ENCODE measurements at places on chromosomes 2 and 18.

DNA sequence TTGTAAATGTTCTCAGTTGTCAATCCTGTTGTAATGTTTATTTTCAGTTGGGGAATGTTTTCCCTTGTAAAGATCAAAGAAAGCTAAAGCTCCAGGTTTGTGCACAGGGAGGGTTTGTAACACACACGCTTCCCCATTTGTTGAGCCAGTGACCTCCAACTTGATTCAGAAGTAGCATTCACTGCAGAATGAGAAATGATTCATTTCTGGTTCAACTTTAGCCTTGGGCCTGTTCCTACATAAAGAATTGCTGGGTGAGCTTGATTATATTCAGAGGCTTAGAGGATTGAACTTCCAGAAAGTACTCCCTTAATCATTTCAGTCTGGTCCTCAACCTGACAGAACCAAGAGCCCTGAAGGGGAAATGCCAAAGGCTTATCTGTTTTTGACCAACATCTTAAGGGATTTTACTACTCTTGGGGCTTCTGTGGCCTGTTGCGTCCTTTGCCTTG, 70.6 kb upstream of the CAVIN2 start:
- no peak for DNase-seq

DNA sequence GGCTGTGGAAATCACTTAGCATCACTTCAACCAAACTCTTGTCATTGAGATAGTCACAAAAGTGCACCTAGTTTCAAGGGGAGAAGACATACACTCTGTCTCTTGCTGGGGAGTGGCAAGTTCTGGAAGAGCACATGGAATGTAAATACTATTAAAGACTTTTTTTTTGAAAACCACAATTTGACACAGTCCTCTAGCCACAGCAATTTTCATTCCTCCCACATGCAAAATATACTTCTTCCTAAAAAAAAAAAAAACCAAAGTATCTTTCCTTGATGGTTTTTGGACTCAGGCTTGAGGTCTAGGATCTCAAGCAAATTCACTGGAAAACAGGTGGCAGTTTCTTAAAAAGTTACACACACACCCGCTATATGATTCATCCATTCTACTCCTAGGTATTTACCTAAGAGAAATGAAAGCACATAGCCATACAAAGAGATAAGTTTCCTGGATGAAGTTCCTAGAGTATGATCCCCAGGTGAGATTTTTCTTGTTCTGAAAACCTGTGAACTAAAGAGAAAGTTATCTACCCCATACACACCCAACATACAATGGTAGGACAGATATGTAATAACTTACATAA, 295.8 kb downstream of the SP3 start:
- no peak for DNase-seq

DNA sequence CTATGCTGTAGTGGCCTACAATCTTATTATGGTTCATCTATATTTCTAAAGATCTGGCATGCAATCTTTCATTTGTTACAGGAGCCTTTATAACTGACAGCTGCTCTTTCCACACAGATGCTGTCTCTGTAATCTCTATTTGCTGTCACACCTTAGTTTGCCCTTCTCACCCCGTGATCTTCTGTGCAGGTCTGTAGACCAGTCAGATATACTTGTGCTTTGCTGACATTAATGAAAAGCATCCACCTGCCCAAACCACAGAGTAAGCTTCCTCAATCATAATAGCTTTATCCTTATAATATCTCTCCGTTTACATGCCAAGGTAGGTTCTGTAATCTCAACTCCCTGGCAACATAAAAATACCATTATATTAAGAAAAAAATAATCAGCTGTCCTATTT, 122.4 kb downstream of the GRB14 start:
- no peak for DNase-seq

DNA sequence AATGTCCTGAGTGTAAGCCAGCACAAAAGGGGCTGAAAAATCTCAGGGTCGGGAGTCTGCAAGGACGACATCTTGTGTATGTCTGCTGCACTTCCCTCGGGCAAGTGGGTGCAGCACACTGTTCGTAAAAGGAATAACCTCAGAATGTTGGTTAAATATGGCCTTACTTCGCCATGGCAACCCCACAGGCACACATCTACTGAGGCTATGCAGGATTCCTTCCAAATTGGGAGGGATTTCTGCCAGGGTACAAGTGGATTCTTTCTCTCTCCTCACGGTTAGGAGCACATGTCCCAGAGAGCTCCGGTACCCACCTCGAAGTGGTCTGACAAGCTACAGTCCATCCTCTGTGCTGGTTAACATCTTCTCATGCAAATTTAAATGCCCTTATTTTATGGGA, 277.7 kb upstream of the PXDN start:
- no peak for DNase-seq

DNA sequence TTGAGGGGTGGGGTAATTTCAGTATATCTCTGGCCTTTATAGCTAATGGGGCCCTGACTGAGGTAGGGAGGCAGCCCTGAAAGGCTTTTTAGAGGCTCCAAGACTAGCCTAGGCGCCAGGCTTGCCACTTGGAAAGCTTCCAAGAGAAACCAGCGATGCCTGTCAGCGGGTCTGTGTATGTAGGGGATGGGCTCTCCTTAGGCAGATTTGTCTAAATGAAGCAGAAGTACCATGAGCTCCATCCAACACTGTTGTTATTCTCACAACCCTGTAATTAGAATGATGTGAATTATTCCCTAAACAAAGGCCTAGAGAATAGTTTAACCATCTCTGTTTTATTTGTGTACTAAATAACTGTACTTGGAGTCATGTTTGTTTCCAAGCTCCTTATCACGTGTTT, 138.1 kb downstream of the B3GNT2 start:
- DNase-seq = no peak

- DNase-seq = no peak
These were observed 363.6 kb downstream of the LPIN1 start for GRCh38 chr2:12110074-12110473.

DNA sequence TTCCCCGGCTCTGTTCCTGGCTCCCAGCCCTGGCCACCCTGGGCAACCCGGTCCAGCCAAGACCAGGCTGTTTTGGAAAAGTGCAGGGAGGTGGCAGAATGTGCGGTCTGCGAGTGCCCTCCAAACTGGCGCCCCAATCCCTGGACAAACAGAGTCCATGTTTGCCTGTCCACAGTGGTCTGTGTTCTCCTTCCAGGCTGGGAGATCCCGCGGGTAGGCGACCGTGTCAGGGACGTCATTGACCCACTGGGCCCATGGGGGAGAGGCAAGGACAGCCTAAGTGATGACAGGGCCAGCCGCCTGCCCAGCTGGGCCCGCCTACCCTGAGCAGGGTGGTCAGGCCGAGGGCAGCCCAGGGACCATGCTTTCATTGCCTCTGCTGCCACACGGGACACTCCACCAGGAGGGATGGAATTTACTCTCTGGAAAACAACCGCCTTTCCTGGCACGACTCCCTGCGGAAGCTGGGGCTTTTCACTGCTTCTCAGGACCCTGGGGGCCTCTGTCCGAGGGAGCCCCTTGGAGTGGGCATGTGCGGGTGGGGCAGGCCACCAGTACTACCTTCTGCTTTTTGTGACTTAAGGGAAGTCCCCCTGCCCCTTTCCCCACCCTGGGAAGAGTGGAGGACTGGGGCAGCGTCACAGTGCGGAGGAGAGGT, 20.1 kb downstream of the CYP26B1 start:
- no peak for DNase-seq

DNA sequence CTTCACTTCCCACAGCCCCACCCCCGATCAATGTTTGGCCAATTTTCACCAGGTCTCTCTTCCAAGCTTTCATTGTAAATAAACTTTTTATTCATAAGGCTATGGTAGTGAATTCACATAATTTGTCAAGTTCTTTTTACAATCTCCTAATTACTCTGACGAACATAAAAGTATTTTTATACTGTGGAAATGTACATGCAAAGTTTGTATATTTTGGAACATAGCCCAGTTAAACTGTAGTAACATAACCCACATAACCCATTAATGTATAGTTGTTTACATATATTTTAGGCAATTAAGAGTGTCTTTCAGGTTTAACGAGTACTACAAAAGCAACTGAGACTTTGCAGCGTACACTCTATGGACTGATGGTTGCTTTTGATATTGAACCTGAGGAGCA, 228.3 kb upstream of the ERBB4 start:
- DNase-seq = no peak

DNA sequence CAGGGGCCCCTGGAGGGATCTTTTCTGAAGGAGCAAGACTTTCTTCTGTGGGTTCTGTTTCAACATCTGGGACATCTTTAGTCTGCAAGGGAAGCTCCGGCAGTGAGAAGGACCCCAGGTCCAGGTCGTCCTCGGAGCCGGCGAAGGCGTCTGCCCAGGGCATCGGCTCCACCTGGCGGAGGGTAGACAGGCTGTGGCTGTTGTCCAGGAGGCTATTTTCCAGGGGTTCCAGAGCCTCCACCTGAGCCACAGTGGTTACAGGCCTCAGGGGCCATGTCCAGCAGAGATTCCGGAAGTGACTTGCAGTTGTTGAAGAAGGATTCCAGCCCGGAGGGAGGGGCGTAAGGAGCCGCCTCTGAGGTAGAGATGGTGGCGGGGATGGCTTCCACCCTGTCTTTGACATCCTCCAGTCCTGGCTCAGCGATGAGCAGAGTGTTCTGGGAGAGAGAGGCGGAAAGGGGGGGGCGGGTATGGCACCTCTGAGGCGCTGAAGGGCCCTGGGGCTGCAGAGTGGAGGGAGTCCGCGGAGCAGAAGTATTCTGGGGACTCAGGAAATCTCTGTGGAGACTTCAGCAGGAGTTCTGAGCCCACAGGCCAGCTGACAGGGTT, 891.3 kb upstream of the LRRTM1 start:
- no peak for DNase-seq

DNA sequence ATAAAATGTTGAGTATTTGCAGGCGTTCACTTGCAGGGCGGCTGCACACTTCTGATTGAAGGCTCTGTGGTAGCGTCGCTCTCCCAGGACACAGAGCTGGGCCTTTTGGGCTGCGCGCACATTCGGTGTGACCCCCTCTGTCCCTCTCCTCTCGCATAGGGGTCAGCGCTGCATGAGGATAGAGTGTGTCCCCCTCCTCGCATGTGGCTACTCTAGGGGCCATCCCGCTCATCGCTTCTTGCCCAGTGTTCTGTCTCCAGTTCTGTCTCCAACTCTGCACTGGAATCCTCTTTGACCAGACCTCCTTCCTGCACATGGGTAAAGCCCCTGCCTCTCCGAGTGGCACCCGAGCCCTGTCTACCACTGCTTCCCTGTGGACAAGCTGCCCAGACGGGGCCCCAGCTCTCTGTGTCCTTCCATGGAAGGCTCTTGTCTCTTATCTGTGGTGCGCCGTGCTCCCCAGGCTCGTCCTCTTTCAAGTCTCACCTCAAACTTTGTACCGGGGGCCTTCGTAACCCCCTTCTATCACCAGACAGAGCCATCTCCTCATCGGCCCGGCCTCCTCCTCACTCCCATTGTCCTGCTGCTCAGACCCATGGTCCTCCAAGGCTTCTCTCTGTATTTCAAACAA, 278.0 kb upstream of the HDAC4 start:
- no peak for DNase-seq

GRCh38 chr2:225468131-225468530, 68.6 kb downstream of the NYAP2 start:
- DNase-seq = no peak

DNA sequence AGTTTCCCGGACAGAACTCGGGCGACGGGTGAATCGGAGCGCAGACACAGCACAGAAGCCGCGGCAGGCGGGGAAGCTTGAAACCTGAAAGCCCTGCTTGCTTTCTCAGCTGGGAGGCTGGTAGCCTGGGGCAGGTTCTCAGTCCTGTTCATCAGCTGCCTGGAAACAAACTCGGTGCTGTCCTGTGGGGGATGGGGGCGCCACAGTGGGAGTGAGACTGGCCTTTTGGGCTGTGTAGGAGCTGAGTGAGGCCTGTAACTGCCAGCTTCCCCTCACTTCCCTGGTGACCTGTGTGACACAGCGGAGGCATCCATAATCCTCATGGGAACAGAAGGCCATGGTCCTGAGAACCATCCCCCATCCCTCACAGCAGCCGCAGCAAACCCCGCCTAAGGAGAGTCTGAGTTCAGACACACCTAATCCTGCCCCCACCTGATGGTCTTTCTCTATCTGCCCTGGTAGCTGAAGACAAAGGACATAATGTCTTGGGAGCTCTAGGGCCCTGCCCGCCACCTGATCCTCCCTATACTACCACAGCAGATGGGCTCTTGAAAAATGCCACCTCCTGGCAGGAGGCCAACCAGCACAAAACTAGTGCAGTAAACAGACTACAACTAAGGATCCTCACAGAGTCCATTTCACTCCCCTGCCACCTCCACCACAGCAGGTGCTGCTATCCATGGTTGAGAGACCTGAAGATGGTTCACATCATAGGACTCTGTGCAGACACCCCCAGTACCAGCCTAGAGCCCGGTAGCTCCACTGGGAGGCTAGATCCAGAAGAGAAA, 52.7 kb upstream of the LDLRAD4 start:
- DNase-seq = no peak

DNA sequence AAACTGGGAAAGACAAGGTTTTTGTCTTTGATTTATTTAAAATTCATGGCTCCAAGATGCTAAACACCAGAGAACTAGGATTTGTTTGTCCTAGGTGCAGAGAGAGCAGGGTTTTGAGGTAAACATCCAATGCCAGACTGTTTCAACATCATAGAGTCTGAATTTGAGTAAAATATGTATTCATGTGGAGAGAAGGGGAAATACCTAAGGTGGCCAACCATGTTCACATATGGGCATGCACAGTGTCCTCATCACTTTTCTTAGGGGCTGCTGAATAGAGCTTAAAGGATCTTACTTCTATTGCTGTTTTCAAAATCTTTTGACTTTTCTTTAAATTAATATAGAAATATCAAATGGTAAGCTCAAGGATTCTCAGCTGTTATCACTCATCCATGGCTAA, 287.0 kb upstream of the CCDC68 start:
- DNase-seq = no peak

GRCh38 chr18:23065234-23065806, 70.0 kb upstream of the CABLES1 start:
- no peak for DNase-seq

DNA sequence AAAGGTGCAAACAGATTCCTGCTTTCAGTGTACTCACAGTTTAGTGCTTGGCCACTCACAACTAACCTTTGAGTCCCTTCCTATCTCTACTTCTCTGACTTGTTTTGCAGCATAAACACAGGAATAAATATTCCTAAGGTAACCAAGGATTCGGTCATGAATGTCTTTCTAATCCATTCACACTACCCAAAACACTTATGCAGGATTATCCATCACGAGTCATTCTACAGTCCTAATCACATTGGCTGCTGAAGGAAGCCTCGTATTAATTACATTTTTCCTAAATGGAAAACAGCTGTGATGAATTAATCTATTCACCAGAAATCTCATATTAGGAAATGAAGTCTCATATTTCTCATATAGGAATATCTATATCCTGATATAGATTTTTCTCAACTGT, 16.3 kb downstream of the RDH14 start:
- DNase-seq = no peak

Data from hypothalamus (tissue), 51 donors.